ENCODE measurements at places on chromosomes 11 and 22.

DNA sequence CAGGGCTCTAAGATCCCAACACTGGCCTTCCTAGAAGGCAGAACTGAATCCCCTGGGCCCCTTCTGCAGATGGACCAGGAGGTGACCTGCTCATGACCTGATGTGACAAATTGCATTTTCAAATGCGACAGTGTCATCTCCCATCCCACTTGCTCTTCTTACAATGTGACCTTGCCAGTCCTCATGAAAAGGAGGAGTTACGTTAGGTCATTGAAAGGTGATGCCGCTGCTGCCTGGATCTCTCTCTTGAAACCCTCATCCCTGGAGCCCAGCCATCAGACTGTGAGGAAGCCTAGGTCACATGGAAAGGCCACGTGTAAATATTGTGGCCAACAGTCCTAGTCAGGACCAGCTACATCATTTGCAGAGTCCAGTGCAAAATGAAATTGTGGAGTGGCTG lies 5.7 kb upstream of the C1QTNF4 start:
- DNase-seq = no peak

- peak; percentile 99 for DNase-seq
Measured at GRCh38 chr11:126146454-126147192, 64.8 kb downstream of the RPUSD4 start.

DNA sequence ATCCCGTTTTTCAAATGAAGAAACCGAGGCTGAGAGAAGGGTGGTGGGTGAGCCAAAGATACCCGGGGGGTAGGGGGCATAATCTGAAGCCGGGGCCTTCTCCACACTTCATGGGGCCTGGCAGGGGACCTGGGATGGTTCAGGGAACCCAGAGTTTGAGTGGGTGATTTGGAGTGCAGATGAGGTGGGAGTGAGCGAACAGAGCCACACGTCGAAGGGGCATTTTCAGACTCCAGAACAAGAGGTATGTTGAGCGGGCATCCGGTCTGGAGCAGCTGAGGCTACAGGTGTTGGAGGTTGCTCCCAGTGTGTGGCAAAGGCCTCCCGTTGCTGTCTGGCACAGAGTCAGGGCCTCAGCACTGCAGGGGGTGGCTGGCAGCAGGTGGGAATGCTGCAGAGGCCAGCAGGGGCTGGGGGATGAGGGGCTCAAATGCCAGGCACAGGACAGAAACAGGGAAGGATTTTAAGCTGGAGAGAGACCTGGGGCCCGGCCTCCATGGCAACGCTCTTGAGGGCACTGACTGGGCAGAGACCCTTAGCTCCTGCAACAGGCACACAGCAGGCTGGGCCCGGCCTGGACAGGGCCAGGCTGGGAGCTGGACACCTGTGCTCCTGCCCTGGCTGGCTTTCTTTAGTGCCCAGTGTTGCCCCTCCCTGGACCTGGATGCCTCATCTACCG lies 46.2 kb downstream of the WNT11 start:
- DNase-seq = peak; percentile 77

DNA sequence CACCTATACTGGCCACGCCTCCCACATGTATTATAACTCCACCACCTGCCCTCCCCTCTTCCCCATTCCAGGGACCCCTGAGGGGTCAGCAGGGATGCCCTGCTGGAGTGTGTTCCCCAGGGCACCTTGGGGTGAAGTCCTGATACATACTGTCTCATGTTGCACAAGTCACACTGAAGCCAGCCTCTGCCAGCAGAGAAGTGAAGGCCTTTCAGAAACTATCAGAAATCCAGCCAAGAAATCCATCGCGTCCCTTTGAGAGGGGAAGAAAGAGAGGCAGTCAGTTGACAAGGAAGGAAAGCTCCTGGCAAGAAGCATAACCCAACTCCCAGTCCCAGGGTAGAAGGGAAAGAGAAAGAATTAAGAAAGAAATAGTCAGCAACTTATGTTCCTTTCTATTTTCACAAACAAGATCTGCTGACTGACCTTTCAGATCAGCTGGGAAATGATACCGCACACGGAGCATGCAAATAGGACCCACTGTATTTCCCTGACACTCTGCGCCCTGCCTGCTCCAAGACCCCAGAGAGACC lies 45.2 kb downstream of the SC5D start:
- DNase-seq = no peak

GRCh38 chr11:47850337-47850736 lies 2.2 kb upstream of the NUP160 start:
- DNase-seq = no peak

DNA sequence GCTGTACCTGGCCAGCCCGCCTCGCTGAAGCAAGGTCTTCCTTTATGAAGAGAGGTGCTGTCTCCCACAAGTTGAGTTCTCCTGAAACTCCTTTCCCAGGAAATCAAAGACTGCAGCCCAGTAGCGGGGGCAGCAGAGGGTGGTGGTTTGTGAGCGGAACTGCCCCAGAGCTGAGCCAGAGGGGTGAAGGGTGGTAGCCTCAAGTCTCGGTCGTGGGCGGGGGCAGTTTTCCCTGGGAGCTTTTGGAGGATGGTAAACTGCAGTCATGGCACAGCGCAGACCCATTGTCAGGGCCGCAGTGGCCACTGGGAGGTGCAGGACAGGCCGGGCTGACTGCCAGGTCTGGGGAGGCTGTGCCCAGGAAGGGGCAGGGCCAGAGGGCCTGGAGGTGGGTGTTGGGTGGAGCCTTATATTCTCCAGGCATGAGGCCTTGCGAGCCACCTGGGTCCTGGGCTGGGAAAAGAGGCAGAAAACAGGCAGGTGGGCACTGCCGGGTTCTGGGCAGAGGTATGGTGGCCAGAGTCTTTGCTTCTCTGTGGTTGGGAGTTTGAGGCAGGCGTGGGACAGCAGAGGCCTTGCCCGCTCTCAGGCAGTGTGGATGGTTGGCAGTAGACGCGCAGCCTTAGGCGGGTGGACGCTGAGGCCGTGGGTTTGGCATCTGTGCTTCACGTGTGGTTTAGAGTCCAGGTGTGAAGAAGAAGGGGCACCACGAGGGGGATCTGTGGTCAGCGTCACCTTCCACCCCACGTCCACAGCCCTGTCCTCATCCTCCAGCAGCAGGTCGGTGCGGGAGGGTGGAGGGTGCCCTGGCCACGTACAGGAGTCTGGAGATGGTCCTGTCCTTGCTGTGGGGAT lies 1176.4 kb downstream of the BRD1 start:
- DNase-seq = peak; percentile 19

DNA sequence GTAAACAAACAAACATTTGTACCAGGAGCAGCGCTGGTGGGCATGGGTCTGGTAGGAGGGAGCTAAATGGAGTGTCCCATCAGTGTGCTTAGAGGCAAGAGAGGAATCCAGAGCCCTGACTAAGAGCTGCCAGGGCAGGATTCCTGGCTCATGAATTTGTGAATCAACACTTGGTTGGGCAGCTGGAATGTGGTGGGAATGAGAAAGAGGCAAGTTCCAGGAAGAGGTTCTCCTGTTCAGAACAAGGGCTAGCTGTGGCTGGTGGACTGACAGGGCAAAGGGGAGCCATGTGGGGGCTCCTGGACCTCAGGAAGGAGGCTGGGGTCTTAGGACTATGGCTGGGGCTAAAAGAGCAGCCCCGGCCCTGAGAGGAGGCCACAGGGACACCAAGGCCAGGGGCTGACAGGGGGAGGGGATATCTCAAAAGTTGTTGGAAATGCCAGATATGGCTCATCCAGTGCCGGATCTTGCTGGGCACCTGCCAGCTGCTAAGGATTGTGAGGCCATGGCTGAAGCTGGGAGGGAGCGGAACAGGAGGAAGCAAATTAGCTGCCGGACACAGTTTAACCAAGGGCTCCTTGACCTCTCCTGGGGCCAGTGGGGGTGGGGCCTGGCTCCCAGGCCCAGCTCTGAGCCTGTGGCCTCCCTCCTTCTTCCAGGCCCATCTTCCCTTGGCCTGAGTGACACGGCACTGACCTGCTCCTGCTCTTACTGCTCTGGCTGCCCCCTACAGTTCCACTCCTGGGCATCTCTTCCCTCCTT lies 14.6 kb upstream of the P2RY6 start:
- no peak for DNase-seq

GRCh38 chr11:212150-213100 lies 4.9 kb downstream of the RIC8A start:
- no peak for DNase-seq

GRCh38 chr22:24402460-24403192 lies 24.8 kb upstream of the ADORA2A start:
- DNase-seq = no peak

GRCh38 chr11:35163702-35164496 lies 24.9 kb downstream of the CD44 start:
- DNase-seq = no peak

- DNase-seq = no peak
Measured at GRCh38 chr22:45991098-45991497, 14.1 kb upstream of the WNT7B start.

DNA sequence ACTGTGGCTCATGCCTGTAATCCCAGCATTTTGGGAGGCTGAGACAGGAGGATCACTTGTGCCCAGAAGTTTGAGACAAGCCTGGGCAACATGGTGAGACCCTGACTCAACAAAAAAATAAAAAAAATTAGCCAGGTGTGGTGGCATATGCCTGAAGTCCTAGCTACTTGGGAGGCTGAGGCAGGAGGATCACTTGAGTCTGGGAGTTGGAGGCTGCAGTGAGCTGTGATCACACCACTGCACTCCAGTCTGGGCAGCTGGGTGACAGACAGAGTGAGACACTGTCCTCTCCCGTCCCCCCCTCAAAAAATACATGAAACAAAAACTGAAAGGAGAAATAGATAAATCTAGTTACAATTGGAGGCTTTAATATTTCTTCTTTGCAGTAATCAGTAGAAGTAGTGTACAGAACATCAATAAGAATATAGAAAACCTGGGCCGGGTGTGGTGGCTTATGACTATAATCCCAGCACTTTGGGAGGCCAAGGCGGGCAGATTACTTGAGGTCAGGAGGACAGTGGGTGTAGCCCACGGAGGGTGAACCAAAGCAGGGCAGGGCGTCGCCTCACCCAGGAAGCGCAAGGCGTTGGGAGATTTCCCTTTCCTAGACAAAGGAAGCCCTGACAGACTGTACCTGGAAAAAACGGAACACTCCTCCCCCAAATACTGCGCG lies 19.6 kb upstream of the DLAT start:
- DNase-seq = no peak

DNA sequence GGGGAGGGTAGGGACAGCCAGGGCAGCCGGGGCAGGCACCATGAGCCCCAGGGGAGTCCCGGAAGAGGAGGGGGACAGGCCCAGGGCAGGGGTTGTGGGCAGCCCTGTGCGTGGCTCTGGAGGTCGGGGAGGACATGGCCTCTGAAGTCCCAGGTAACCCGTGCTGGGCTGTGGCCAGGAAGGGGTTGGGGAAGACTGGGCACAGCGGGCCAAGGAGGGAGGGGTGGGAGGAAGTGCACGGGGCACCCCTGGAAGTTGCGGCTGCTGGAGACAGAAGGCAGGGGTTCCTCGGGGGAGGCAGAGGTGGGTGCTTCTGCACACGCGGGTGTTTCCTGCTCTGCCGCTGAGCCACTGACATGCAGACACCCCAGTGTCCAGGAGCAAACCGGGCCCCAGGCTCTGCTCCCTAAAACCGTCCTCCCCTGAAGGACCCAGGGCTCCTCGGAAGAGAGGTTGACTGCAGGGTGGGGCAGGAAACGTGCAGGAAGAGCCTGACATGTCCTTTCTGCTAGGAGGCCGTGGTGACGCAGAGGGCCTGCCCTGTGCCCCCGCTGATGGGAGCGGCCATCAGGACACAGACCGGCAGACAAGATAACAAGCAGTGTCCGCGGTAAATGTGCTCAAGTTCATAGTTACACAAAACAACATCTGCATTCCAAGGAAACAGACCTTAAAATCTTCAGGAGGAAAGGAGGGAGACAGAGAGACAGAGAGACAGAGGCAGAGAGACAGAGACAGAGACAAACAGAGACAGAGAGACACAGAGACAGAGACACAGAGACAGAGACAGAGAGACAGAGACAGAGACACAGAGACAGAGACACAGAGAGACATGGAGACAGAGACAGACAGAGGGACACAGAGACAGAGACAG lies 5.7 kb downstream of the TNNI2 start:
- DNase-seq = no peak

Measured in NCI-H510A treated with DMSO at 0.1 percent for 48 hours (cell line).